ENCODE measurements at places on chromosomes 12 and 14.

DNA sequence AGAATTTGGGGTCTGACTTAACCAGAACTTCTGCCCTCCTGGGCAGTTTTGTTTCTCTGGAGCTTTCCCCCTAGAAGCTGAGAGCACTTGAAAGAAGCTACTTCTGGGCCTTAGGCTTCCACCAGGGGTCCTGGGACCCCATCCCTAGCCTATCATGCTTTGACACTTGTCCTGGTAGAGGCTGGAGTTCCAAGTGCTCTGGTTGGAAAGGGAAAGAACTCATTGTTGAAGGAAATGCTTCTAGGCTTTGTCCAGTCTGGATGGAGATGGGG is 1.4 kb upstream of the COL2A1 start:
- DNase-seq: no peak

DNA sequence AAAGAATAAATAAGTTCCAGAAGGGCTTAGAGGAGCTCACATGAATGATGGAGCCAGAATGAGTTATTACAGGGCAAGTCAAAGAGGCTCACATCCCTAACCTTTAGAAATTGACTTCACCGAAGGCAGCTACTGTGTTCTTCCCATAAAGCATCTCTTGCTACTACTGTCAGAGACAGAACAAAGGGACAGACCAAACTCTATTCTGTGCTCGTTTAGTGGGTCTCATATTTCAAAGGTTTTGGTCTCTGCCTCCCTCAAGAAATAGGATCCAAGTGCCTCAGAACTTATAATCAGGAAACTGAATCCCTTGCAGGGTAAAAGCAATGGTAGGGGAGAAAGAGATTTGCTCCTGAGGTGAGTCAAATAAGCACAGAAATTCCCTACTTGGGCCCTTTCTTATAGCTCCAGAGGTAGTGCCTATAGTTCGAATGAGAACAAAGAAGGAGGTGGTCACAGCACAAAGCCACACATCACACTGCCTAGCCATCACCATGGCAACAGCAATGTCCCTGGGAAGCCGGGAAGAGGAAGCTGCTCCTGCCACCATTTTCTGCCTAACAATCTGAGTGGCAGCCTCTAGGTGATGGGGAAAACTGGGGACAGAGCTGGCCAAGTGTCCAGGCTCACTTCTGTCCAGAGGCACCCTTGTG is 294.9 kb downstream of the FOXN3 start:
- DNase-seq: peak; percentile 76

GRCh38 chr14:104747876-104748275 is 5.1 kb upstream of the SIVA1 start:
- no peak for DNase-seq

- DNase-seq: peak; percentile 28
These were observed 84.3 kb upstream of the DIO3 start for GRCh38 chr14:101476916-101477553.

GRCh38 chr14:21965042-21965441 is 291.4 kb upstream of the OR4E1 start:
- no peak for DNase-seq

DNA sequence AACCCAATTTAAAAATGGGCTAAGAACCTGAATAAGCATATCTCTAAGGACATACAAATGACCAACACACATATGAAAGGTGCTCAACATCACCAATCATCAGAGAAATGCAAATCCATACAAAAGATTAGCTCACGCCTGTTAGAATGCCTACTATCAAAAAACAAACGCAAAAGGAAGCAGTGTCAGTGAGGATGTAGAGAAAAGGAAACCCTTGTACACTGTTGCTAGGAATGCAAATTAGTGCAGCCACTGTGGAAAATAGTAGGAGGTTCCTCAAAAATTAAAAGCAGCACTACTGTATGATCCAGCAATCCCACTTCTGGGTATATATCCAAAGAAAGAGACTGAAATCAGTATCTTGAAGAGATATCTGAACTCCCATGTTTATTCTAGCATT is 133.0 kb downstream of the CPNE8 start:
- no peak for DNase-seq

DNA sequence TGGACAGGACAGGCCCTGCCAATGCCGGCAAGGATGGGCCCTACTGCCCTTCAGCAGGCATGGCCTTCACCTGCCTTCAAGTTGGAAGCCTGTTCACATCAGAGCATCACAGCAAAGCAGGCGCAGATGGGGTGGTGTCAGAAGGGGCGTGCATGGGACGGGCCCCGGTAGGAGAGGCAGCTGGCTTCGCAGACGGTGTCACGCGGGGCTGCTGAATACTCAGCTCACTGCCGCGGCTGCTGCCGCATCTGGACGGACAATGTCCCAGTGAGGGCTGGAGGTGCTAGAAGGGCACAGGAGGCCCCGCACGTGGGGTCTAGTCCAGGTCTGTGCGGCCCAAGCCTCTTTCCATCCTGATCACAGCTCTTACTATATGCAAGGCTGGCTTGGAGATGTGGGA is 42.1 kb downstream of the LRCOL1 start:
- DNase-seq: no peak

DNA sequence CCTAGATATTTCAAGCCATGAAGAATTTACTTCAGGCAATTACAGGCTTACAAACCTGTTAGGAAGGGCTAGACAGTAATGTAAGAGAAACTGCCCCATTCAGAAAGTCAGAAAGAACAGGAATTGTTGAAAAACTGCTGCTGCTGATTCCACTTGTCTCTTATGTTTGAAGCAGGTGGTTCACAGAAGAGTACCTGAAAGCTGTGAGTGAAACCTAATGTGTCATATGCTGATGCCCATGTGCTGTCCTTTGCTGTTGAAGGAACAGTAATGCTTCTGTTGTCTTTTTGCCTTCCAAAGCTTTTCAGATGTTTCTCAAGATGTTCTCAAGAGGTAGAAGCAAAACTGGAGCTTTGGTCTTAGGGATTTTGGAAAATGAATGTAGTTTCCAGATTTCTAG is 39.0 kb downstream of the MNAT1 start:
- DNase-seq: no peak

GRCh38 chr14:66530526-66530925 is 22.6 kb downstream of the GPHN start:
- DNase-seq: no peak

DNA sequence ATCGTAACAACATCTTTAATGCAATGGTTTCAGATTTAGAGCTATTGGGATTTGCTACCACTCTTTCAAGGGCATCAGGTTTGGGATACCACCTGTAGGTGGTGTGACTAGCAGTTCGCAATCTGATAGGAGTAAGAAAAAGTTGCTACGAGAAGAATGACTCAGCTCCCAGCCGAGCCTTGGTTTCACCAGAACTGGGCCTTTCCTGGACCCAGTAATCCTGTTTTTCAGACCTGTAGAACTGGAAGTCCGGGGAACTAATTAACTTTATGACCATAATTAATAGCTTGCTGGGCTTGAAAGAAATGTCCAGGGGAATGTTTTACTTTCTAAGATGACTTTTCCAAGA is 770 bp downstream of the ABHD4 start:
- DNase-seq: peak; percentile 36

- peak; percentile 90 for DNase-seq
These were observed 611 bp upstream of the DCAF11 start for GRCh38 chr14:24113801-24114531.

DNA sequence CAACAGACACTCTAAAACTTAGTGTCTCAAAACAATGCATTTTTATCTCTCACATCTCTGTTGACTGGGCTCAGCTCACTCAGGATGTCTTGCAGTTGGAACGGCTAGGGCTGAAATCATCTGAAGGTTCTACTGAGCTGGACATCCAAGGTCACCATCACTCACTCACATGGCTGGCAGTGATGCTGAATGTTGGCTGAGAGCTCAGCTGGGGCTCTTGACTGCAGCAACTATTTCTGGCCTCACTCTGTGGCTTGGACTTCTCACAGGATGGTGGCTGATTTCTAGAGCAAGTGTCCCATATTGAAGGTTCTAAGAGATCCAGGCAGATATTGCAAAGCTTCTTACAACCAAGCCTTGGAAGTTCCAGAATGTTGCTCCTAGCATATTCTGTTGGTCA is 166.5 kb downstream of the ZFP36L1 start:
- no peak for DNase-seq

DNA sequence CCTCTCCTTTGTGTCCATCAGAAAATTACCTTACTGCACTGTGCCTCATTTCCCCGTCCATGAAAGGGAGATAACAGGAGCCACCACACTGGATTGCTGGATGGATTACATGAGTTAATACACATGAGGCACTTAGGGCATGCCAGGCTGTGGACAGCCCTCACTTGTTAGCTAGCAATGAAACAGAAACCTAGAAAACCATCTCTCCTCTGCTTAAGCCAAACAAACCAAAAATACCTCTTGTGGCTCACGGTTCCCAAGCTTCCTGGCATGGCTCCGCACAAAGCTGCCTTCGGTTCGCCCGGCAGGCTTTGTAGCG is 660 bp upstream of the HCFC2 start:
- DNase-seq: peak; percentile 83

DNA sequence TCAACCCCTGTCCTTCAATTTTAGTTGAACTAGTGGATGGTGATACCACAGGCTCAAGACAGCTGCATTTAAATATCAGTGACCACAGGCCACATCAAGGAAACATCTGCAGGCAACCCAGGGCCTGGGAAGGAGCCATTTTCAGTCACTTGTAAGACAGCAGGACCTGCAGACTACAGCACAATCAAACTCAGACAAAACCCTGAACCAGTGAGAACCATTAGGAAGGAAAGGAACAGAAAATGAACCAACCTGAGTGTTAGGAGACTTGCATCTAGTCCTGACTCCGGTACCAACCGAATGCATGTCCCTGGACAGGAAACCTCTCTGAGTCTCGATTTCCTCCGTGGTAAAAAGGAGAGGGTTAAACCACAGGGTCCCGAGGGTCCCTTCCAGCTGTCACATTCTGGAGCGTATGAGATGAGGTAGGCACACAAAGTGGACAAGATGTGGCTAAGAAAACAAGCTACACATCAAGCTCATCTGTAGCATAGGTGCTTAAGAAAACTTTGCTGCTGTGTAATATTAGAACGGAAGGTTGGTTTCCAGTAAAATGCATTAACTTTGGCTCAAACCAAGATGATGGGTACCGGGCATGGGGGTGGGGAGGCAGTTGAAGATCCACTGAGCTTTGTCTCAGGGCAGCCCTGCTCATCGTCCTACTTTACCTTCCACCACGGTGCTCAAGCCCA is 1.6 kb upstream of the CDKN1B start:
- DNase-seq: peak; percentile 58

DNA sequence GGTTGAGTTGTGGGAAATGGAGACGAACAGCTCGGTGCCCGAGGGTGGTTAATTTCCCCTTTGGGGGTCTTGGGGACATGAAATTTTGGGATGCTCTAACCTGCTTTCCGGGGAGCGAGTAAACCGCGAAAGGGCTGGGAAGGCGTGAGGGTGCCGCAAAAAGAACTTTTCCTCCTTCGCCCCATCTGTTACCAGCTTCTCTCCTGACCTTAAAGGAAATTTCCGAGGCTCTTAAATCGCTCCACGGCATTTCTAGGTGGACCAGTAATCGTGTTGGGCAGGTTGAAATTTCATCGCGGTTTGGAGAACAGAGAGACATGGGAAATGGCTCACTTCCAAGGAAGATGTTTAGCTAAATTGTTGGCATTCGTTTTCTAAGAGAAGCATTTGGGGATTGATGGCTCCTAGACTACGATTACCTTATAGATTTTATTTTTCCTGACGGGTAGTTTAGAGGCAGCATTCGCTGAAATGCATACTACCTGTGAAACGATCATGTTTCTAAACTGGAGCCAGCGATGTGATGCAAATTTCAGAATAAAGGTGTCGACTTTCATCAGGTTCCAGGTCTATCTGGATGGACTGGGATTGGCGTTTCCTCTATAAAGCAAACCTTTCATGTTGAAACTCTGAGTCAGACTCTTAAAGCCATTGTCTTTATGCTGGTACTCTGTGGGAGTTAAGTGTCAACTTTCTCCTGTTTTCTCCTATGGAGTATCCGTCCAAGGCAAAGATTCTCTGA is 414.5 kb downstream of the PCNX1 start:
- DNase-seq: peak; percentile 82

- no peak for DNase-seq
These were observed 4.9 kb downstream of the HRK start for GRCh38 chr12:116876151-116876869.

GRCh38 chr12:53044052-53044581 is 5.7 kb upstream of the TNS2 start:
- no peak for DNase-seq

- no peak for DNase-seq
These were observed 2.6 kb downstream of the MLEC start for GRCh38 chr12:120689397-120690082.

GRCh38 chr14:106662936-106663550 is 1136.7 kb downstream of the TMEM121 start:
- no peak for DNase-seq

DNA sequence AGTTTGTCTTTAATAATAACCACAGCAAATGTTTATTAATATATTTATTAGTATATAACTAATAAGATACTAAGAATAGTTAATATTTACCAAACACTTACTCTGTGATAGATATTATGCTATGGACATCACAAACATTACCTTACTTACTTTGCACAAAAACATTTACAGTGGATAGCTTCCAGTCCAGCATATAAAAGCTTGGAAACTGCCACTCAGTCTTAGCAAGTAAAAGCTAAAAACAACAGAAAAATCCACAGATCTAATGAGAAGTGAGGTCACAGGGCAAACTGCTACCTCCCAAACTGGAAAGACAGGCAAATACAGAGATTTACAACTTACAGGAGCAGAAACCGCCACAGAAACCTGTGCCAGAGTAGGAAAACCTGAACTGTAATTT is 99.8 kb downstream of the METTL25 start:
- DNase-seq: no peak

GRCh38 chr12:97616946-97617345 is 154.3 kb downstream of the RMST start:
- no peak for DNase-seq

- DNase-seq: no peak
These were observed 7.6 kb downstream of the SAMD4A start for GRCh38 chr14:54574528-54574927.

DNA sequence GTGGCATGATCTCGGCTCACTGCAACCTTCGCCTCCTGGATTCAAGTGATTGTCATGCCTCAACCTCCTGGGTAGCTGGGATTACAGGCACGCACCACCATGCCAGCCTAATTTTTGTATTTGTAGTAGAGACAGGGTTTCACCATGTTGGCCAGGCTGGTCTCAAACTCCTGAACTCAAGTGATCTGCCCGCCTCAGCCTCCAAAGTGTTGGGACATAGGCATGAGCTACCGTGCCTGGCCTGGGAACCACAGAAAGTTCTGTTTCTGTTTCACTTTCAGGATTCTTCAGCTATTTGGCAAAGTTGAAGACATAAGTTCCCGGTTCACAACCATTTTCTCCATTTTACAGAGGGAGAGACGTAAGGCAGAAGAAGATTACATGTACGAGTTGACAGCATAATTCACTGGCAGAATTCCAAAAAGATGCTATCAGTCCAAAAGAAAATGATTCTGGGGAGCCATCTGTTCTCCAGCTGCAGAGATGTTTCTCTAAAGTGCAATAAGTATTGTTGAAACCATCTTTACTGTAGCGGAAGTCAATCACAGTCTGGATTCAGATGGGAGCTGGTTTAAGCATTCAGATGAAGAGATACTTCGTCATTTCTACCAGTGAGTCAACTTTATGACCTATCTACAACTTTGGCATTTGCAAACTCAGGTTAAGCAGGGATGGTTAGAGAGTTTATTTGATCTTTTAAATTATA is 8.1 kb upstream of the RNF34 start:
- DNase-seq: no peak
